HT-29 (cell line): ENCODE measurements at places on chromosomes 5 and 9.
A peak's percentile ranks its signal among the peaks of the same experiment; 100 is the strongest.

DNA sequence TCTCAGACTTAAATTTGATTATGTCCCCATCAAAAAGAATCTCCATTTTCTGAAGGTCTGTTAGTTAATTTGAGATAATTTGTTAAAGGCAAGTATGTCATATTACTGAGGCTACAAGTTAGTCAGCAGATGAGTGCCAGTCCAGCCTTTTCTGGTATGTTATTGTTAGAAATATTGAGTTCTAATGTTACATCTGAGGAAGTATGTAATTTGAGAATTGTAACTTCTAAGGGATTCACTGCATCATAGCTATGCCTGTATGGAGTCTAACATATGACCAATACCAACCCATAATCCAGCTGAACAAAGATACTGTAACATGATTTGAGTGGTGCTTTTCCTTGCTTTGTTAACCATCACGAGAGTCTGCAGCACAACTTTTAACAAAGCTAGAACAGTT is 13.9 kb downstream of the SLC23A1 start:
- no peak for DNase-seq

GRCh38 chr9:109801484-109801883 is 21.5 kb downstream of the PALM2AKAP2 start:
- no peak for DNase-seq

- DNase-seq = peak; percentile 91
Observed at GRCh38 chr5:59756373-59757035, 137.0 kb downstream of the PDE4D start.

GRCh38 chr9:96651626-96652025 is 3.5 kb downstream of the PRXL2C start:
- DNase-seq = peak; percentile 47

DNA sequence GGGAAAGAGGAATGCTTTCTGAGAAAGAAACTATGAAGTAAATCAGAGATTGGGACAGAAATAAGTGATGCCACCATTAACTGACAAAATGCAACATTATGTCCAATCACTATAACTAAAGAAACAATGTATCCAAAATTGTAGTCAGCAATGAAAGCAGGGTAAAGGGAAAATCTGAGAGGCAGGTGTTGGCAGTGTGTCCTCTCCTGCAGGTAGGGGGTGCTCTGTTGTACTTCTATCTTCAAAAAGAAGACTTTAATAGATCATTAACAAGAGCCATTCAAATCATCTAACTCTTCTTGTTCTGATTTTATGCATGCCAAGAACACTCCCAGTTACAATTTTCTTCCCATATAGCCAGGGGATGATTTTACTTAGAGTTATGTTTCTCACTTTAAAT is 1275.7 kb downstream of the PTPRD start:
- DNase-seq = no peak

DNA sequence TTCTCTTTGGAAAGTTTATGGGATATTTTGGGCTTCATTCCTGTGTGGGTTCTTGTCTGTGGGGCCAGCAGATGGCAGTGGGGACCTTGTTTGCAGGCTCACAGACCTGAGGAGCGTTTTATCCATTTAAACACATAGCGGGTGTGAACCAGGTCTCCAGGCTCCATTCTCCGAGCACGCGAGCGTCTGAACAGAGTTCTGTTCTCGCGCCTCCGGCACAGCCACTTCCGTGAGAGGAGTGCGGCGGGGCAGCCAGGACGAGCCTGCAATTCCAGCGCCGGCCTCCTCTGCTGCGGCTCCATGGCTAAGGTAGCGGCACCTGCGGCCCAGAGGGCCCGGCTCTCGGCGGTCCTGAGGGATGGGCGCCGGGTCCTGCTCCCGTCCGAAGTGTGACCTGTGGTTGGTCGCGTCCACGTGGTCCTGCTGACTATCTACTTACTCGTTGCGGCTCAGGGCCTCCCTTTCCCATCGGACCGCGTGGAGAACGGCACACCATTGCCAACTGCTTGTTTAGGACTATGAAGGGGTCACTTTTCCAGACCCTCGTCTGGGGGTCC is 7.3 kb downstream of the NRARP start:
- DNase-seq = peak; percentile 75

DNA sequence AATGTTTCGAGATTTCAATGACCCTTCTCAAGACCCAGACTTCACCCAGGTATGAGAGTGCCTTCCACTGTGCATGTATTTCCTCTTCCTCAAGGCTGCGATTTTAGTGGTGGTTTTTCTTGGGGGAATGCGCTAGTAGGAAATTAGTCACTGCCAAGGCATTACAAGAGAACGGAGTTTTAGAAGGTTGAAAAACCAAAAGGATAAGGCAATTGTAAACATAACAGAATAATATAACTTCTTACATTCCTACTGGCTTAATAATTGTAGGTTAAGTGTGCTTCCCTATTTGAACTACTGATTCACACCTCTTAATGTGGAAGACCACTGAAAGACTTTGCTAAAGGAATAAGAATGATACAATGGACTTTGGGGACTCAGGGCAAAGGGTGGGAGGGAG is 38.9 kb downstream of the ACO1 start:
- no peak for DNase-seq

- DNase-seq = no peak
Observed at GRCh38 chr9:127873223-127873691, 4.2 kb downstream of the AK1 start.

GRCh38 chr5:98186128-98186527 is 587.3 kb upstream of the RGMB start:
- DNase-seq = no peak

- no peak for DNase-seq
Observed at GRCh38 chr5:54981928-54982327, 3.5 kb downstream of the ESM1 start.

DNA sequence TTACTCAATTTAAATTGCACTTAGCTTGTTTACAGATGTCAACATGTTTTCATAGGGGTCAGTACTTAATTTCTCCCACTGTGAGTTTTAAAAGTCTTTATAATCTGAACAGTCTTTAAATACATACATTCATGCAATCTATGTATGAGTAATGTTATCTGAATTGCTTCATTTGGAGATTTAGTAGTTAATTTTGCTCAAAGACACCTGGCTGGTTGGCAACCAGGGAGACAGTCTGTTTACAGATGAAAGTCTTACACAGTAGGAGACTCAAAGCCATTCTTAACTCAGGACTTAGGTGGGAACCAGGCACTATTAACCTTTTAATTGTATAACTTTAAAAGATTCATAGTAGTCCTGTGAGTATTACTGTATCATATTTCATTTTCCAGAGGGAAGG is 29.3 kb downstream of the DAB2 start:
- DNase-seq = no peak

DNA sequence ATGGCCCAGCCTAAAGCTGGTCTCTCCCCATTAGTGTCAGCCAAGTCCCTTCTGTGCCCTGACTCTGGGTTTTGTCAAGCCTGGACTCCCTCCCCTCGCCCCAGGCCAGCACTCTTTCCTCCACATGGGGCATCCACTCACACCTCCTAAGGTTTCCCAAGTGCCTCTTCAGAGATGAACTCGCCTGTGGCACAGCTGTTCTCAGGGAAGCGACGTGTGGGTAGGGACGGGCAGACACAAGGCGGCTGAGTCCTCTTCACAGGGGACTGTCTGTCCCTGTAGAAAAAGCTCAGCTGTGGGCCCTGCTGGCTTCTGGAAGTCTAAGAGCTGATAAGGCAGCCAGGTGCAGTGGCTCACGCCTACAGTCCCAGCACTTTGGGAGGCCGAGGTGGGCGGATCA is 78.5 kb downstream of the CACNA1B start:
- DNase-seq = no peak

DNA sequence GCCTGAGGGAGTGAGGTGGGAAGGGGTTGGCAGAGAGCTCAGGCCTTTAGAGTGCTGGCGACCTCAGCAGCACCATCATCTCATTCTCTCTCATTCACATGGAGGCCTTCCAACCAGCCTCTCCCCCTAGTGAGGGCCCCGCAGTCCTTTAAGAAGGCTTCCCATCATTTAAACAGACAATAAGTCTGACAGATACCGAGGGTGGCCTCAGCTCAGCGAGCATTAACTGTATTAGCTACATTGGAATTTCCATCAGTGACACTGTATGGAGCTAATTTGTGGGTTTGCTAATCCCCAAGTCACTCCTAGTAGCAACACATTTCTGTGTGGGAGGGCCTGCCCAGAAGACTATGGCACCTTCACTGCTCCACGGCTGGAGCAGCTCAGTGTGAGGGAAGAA is 75.8 kb downstream of the INSYN2B start:
- DNase-seq = no peak

- no peak for DNase-seq
Observed at GRCh38 chr5:172505403-172505759, 51.1 kb upstream of the SH3PXD2B start.

DNA sequence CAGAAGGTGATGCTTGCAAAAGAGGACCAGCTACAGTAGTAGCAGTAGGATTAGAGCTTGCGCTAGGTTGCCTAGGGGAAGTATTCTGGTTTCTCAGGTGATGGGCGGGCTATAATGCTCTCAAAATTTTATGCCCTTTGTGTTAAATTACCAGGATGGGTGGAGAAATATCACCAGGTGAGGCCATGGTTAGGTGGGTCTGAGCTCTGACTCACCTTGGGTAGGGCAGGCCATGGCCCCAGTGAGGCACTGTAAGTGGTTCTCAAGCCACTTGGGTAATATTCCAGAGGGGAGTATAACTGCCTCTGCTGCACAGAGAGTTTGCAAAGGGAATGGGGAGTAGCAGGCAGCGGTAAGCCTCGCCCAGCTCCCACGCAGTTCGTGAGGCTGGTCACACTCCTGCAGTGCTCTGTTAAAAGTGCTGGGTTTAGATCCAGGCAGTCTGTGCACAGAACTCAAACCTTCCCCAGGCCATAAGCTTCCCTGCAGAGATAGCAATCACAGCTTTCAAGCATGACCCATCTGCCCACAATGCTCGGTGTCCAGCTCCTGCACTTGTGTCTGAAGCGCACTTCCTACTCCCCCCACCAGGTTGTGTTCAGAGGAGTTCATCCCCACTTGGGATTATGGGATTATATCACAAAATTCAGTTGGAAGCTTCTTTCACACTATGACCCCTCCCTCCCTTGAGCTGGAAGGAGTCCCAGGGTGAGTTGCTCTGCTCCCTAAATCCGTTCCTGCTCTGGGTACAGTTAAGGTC is 575.0 kb downstream of the CHSY3 start:
- peak; percentile 67 for DNase-seq

GRCh38 chr9:100428871-100429654 is 2.1 kb downstream of the MSANTD3 start:
- DNase-seq = peak; percentile 47

DNA sequence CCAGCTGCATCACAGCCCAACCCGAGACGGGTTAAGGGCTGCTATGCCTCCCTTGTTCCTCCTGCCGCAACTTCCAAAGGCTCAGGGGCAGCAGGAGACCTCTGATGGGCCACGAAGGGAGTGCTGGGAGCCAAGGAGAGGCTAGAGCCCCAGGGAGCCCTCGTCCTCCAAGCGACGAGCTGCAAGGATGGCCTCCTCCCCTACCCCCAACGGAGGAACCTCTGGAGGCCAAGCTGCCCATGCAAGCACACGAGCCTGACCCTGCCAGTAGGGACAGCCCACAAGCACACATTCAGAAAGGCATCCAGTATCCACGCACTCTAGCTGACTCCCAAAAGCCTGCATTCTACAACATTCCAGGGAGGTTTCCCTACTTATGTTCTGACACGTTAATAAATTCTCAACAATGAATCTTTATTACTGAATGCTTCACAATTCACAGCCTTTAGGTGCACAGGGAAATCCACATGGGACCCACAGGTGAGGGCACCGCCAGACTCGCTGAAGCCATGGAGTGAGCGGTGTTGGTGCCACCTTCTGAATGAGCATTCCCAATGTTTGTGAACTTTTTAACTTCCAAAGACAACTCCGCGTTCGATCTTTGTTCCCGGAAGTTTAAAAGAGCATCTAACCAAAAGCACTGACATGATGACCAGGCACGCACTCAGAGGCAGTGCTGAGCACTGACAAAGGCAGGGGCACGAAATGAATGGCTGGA is 28.7 kb downstream of the IPPK start:
- DNase-seq = no peak

- DNase-seq = no peak
Observed at GRCh38 chr5:130529511-130530485, 625.5 kb downstream of the CHSY3 start.

GRCh38 chr9:109258481-109259302 is 62.2 kb downstream of the EPB41L4B start:
- DNase-seq = no peak

DNA sequence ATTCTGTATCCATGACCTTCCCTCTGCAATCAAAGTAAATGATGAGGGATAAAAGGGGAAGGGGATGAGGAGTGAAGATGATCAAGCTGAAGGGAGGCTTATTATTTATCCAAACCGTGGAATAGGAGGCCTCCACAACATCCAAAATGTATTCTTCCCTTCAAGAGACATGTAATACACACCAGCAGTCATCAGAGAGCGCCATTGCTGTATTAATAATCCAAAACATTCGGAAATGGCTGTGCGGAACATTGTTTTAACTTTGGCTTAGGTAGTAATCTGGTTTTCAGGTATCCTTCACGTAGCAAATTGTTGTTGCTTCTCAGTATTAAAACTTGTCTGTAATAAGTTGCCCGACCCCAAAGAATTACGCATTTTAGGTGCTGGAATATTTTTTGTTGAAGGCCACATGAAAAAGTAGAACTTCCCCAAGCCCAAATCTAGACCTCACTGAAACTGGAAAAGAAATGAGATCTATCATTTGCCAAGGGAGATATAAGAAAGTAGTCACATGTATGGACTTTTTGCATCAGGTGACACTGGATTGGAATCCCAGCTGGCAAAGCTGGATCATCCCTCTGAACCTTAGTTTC is 2.6 kb upstream of the BOD1 start:
- DNase-seq = peak; percentile 78

DNA sequence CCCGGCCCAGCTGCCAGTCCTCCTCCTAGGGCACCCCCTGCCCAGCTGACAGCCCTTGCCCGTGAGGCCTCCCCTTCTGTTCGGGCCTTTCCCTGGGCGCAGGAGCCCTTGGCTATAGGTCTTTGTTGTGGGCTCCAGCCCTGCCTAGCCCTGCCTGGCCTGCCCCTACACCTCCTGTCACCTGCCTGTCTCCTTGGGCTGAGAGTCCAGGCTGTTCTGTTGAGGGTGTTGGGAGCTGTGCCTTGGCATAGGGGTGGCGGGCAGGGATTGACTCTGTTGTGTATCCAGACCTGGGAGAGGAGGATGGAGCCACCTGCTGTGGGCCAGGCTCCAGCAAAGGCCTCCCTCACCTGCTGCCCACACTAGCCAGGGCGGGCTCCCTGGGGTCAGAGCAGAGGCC is 11.6 kb downstream of the FCN2 start:
- DNase-seq = no peak

DNA sequence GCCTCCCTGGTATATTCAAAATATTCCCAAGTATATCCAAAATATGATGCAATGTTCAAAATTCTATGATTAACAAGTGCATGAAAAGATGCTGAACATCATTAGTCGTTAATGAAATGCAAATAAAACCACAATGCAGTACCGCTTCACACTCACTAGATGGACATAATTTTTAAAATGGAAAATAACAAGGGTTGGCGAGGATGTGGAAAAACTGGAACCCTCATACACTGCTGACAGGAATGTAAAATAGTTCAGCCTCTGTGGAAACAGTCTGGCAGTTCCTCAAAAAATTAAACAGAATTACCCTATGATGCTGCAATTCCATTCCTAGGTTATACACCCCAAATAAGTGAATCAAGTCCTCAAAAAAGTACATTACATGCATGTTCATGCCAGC is 36.1 kb upstream of the MYOT start:
- DNase-seq = no peak

- no peak for DNase-seq
Observed at GRCh38 chr9:20811872-20812271, 127.8 kb downstream of the FOCAD start.
